ENCODE measurements at places on chromosomes 11 and 22.

GRCh38 chr11:108137212-108137611, 15.8 kb downstream of the ACAT1 start:
- DNase-seq: no peak

DNA sequence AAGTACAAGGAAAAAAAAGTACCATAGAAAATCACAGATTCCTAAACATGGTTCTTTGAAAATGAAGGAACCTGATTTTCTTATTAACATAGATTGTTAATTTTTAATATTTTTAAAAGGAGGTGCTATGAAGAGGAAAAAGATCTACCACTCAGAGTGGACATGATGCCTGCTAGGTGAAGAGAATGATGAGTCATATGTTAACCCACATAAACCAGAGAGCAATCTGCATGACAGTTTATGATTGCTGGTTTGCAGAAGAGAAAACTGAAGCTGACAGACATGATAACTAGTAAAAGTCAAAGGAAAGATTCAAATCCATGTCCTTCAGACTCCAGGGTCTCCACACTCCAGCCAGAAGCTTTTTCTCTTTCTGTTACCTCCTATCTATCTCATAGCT, 1231.7 kb downstream of the LRRC4C start:
- no peak for DNase-seq

GRCh38 chr22:36467946-36468345, 13.5 kb downstream of the TXN2 start:
- no peak for DNase-seq

GRCh38 chr11:104992781-104993180, 24.4 kb upstream of the CASP4 start:
- DNase-seq: no peak
